AG20443 (cell line): ENCODE measurements at places on chromosomes 11 and 22.
A peak's percentile ranks its signal among the peaks of the same experiment; 100 is the strongest.

DNA sequence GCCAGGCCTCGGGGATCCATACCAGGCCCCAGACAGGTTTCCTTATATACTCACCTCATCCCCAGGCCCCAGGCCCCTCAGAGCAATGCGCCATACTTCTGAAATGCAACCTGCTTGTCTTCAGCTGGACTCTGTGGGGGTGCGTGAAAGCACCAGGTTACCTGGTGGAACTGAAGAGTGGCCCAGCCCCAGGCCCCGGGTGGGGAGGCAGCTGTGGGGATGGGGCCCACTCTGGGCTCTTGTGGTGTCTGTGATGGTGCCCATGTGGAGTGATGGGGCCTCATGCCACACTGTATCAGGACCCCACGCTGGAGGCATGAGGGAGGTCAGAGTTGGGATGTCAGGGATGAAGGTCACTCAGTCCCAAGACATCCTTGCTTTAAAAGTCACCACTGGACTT is 999.0 kb downstream of the BRD1 start:
- DNase-seq, result no peak

DNA sequence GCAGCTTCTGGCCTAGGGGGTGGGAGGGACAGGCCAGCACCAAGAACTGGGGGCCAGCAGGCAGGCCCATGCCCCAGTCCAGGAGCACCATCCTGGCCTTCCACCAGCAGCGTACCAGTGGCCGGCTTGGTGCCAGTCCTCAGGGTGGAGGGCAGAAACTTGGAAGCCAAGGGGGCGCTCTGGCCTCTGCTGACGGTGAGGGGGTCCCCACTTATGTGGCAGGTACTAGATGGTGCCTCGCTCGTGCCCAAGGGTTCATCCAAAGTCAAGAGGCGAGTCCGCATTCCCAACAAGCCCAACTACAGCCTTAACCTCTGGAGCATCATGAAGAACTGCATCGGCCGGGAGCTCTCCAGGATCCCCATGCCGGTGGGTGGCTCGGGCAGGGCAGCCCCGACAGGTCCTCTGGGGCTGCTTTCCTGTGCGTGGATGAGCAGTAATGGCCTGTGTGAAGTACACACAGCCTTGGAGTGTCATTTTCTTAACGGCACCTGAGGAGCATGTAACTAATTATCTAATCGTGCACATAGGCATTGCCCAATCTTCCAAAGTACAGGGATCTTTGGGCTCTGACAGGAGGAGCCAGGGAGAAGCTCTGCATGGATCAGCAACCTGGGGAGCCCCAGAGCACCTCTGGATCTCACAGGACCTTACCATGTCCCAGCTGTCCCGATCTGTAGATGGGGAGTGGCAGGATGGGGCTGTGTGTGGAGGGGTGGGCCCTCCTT is 79.1 kb downstream of the MORC2 start:
- no peak for DNase-seq

GRCh38 chr11:10305964-10306918 is 1.4 kb downstream of the ADM start:
- DNase-seq, result no peak

DNA sequence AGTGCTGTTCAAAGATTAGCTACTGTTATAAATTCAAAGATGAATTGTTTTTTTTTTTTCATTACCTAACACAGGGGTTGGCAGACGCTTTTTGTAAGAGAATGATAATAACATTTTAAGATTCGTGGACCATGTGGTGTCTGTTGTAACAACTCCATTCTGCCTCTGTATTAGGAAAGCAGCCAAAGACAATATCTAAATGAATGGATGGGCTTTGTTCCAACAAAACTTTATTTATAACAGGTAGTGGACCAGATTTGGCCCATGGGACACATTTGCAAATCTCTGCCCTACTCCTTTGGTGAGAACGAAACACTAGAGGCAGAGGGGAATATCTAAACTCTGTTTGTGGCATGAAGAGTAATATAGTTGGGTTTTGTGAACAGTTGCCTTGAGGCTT is 83.6 kb upstream of the BLID start:
- DNase-seq, result no peak

DNA sequence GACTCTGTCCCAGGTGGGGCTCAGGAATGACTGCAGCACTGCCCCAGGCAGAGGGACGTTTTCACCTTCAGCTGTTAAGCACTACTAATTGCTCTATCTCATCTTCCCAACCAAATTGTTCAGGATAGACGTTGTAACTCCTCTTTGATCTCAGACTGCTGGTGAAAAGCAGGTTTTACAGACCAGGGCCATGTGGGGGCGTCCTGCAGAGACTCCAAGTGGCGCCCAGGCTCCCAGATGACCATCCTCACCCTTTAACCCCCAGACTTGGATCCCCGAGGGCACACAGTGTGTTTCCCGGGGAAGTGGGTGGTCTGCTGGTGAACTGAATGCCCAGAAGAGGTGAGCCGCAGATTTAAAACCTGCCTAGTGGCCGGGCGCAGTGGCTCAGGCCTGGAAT is 23.9 kb downstream of the FADD start:
- DNase-seq, result peak; percentile 48

GRCh38 chr11:132112846-132113245 is 742.4 kb downstream of the NTM start:
- DNase-seq, result no peak

GRCh38 chr11:111836721-111837120 is 34.7 kb downstream of the ALG9 start:
- no peak for DNase-seq

GRCh38 chr11:120618399-120618798 is 106.9 kb downstream of the GRIK4 start:
- DNase-seq, result no peak

- no peak for DNase-seq
These were observed 414.0 kb upstream of the LUZP2 start for GRCh38 chr11:24082860-24083259.

DNA sequence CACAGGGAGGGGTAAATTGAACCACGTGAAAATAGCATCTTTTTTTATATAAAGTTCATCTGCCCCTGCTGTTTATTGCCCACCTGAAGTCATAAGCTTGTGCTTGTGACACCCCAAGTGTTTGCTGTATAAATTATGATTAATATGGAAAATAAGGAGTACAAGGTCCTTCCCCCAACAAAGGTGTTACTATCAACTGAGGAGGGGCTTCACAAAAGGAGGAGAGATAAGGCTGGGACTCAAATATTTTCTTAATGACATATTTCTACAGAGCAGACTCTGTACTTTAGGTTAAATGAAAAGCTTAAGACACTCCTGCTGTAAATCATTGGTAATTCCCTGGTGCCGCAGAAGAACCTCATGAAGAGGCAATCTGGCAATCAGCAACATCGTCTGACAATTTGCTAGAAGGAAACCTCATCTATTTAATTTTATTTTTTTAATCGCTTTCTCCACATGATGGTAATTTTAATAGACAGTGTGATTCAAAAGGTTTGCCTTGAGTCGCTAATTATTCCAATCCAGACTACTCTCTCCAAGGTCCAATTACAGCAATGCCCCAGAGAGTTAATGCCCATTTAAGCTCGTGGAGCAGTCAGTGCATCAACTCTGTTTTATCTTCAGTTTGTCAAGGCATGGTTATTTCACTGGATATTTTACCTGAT is 1432.4 kb downstream of the FAM181B start:
- no peak for DNase-seq

GRCh38 chr11:29087200-29087812 is 929.5 kb downstream of the KCNA4 start:
- no peak for DNase-seq

DNA sequence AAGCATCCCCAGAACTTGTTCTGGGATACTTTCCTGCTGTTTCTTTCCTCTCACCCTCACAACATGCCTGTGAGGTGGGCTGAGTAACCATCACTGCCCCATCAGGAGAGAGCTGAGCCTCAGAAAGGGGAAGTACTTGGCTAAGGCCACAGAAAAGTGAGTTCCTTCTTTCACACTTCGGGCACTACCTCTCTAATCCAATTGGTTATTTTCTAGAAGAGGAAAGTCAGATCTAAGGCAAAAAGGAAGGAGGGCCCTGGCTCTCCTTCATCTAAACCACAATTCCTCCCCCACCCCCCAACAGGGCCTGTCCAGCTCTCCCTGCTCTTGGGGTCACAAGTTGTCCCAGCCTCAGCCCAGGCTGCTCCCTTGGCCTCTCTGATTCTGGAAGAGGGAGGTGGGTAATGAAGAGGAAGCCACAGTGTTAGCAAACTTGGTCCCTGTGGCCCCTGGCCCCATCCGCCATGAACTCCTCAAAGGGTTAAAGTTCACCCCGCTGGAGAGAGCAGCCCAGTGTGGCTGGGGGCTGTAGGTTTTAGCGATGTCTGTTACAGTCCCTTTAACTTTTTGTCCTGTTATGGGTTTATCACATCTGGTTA is 34.0 kb downstream of the SLC22A12 start:
- DNase-seq, result no peak

- no peak for DNase-seq
These were observed 43.1 kb upstream of the GCAT start for GRCh38 chr22:37764622-37765021.

- DNase-seq, result no peak
These were observed 135.1 kb downstream of the SHANK2 start for GRCh38 chr11:71117311-71117710.

GRCh38 chr11:73074319-73074718 is 67.8 kb downstream of the FCHSD2 start:
- no peak for DNase-seq

DNA sequence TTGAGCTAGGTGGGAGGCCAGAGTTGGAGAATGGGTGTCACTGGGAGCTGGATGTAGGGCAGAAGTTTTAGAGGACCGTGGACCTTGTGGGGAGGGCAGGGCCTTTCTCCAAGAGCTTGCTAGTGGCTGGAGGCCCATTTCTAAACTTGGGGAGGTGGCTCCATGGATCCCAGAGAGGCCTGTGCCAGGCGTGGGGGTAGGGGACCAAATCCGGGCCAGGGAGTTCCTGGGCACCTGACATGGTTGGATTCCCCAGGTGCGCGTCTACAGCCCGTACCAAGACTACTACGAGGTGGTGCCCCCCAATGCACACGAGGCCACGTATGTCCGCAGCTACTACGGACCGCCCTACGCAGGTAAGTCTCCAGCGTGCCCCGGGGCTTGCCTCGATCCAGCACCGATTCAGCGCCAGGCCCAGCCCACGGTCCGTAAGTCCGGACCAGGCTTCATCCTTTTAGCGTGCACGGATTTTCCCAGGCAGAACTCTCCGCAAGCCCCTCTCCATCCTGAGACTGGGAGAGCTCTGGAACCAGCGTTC is 14.2 kb downstream of the PLEKHB1 start:
- DNase-seq, result no peak

DNA sequence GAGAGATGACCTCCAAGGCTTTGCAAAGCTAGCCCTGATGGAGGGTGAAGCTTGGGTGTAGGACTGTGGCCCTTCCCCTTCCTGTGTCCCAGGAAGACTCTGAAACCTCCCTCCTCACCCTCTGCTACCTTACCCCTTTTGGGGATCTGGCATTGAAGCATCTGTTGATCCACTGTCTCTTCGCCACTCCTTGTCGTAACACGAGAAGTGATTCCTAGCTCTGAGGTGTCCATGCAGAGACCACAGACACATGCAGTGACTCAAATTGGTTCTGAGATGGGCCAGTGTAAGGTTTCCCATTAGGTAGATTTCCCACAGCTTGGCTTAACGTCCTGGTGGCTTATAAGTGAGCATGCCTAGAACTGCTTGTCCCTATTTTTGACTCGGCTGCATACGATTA is 101.4 kb downstream of the ZBTB16 start:
- DNase-seq, result no peak

DNA sequence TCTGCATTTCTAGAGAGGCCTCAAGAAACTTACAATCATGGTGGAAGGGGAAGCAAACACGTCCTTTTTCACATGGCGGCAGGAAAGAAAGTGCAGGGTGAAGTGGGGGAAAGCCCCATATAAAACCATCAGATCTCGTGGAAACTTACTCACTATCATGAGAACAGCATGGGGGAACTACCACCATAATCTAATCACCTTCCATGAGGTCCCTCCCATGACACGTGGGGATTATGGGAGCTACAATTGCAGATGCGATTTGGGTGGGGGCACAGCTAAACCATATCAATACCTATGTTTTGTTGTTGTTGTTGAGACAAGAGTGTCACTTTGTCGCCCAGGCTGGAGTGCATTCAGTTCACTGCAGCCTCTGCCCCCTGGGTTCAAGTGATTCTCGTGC is 29.9 kb downstream of the SFI1 start:
- DNase-seq, result no peak

DNA sequence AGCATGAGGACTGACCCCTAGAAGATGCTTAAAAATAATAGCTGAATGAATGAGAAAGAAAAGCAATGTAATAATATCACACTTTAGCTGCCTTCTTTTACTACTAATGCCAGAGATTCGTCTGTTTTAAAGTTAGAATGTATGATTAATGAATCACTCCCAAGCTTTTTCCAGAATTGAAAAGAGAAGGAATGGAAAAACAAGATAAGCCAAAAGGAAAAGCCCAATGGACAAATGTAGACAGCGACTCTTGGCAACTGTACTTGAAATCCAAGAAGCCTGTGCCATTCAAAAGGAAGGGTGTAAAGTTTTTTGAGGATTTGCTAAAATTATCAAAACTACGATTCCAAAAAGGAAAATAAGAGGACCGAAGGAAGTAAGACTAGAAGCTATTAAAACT is 40.8 kb upstream of the PAMR1 start:
- DNase-seq, result no peak

GRCh38 chr11:99911116-99911515 is 776.0 kb upstream of the ARHGAP42 start:
- DNase-seq, result no peak
